ENCODE measurements at places on chromosomes 2 and 18.

DNA sequence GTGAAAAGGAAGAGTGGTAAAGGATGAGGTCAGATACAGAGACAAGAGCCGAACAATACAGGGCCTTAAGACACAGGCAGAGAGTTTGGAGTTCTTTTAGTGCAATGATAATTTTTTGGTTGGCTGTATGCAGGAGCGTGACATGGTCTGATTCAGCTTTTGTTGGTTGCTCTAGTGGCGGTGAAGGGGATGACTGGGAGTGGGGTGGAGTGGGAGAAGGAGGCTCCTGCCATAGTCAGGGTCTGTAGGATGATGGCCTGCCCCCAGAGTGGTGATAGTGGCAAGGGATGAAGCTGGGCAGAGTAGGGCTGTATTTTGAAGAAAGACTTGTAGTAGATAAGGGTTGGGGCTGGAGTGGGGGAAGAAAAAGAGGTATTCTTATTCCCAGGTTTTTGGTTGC is 306.6 kb upstream of the VWC2L start:
- DNase-seq: no peak

GRCh38 chr2:9979977-9980376 is 28.5 kb downstream of the GRHL1 start:
- DNase-seq: no peak

DNA sequence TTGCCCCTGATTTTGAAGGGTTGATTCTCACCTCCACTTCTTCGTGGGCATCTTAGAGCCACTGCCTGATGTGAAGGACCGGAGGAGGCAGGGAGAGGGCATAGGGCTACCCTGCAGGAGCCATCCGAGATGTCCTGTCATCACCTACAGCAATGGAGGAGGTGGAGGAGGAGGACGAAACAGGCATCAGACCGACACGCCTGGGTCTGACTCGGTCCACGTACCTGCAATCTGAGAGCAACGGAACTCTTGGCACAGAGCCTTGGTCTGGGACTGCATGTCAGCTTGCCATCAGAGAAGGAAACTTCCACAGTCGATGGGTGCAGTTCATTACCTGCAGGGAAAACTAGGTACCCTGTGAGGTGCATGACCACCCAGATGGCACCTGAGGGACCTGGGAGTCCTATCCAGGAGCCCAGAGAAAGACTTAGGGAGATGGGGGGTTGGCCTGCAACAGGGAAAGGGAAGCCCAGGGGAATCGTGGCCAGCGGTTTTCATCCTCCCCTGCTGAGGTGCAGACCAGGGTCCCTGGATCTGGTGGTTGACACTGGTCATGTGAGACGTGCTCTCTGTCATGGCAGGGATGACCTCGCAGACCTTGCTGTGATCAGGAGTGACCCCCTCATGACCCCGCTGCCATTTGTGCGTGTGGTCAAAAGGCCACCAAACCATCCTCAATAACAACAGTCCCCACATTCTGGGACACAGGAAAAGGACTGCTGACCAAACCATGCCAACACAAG is 190.8 kb downstream of the SEPTIN10 start:
- no peak for DNase-seq

GRCh38 chr2:174952607-174953006 is 52.6 kb downstream of the CHN1 start:
- no peak for DNase-seq

GRCh38 chr2:17822445-17823117 is 6.3 kb downstream of the MSGN1 start:
- DNase-seq: no peak

GRCh38 chr2:187468262-187468661 is 20.2 kb upstream of the CALCRL start:
- no peak for DNase-seq

DNA sequence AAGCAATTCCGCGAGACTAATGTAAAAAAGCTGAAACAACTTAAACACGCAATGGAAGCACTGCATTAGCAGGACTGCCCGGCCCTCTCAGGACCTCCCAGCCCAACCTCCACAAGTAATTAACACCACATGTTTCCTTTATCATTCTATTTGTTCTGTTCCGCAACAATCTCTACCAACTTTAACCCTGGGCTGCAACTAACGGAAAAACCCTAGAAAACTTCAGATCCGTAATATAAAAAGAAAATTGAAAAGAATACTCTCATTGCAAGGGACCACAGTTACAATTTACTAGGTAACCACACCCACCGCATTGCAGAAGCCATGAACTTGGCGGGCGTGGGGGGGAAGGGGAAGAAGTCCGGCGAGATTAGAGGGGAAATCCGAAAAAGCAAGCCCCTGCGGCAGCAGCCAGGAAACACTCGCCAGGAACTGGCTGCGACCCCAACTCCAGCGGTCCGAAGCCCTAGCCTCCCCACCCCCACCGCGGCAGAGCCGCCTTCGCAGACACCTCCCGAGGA is 1.2 kb downstream of the EPB41L3 start:
- DNase-seq: no peak

GRCh38 chr2:124145982-124146381 is 120.9 kb downstream of the CNTNAP5 start:
- no peak for DNase-seq

DNA sequence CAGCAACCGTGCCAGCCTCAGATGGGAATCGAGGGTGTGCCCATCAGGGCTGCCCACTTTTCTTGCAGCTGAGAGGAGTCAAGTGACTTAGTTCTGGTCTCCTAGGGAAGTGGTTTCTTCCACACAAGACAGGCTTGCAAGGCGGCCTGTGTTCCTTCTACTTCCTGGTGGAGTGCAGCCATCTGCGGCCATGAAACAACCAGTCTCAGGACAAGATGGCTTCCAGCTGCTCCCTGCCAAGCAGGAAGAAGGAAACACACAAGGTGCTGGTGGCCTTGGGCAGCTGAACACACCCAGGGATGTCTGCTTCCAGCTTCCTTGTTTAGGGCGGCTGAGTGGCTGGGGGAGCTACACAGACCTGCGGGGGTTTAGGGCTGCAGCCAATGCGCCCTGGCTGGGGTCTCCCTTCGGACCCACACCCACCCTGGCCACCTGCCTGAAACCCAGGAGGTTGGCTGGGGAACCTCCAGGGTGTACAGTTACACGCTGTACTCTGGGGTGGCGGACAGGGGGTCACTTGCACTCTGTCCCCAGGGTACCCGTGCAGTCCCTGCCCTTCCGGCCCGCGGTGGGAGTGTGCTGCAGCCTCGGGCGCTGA is 34.7 kb downstream of the PTPN18 start:
- no peak for DNase-seq

DNA sequence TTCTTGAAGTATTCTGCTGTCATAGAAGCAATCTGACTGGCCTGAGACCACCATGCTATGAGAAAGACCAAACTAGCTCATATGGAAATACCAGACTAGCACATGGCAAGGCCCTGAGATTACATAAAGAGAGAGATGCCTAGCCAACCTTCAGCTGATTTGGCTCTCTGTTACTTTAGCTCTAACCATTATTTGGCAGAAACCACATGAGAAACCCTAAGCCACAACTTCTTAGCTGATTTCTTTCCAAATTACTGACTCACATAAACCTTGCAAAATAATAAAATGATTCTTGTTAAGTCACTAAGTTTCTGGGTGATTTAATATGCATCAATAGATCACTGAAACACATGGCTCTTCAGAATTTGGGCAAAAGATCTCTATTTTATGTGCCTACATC is 295.0 kb upstream of the ZNF521 start:
- DNase-seq: no peak

- no peak for DNase-seq
Observed at GRCh38 chr2:6078414-6078813, 386.2 kb downstream of the SOX11 start.

DNA sequence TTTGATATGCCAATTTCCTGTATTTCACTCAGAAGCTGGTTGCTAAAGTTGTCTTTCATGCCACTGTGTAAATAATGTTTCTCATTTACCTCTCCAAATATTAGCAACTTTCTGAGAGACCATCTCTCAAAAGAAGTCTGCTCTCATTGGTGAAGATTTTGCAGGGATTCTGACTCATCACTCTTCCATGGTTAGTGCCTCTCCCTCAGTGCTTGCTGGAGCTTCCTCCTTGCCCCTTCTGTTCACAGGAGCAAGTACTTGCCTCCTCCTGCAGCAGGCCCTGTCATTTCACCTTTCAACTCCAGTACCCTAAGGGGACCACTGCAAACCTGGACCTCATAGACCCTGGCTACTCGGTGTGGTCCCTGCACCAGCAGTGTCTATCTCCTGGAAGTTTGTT is 168.8 kb downstream of the ZNF385B start:
- no peak for DNase-seq

DNA sequence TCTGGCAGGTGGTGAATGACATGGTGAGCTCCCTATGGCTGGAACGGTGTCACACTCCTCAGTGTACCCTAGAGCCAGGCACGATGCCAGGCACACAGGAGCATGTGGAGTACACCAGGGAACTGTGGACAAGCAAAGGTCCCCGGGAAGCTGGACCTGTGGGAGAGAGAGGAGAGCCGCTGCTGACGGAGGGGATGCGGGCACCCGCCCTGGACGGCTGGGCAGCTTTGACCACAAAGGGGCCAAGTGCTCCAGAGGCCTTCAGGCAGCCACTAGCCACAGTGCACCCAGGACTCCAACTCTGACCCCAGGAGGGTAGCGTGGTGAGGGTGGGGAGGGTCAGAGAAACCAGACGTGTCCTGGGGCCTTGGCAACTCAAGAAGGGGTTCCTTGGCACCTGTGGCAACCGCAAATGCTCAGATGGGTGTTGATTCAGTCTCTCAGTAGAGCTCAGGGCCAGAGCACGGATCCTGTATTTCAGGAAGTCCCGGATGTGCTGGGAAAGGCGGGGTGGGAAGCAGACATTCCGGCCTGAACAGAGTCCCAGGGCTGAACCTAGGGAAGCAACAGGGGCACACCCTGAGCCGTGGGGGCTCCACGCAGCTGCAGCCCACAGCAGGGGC is 2.3 kb upstream of the MAB21L4 start:
- no peak for DNase-seq

GRCh38 chr2:85796341-85797262 is 42.8 kb downstream of the ATOH8 start:
- no peak for DNase-seq

DNA sequence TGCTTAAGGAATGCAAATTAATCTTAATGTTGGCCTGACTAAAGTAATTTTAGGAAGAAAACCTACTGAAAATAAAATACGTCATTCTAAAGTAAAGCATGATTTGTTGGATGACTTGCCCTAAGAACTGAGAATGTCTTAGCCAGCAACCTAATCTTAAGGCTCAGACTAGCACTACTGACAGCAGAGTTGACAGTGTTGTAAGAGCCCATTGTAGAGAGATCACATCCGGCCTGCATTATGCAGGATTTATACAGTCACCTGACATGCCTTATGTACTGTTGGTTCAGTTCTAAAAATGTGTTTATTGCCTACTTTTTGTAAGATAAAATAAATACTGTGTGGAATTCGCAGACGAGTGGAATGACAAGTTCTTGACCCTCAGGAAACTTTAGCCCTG is 82.3 kb downstream of the TMEM185B start:
- DNase-seq: no peak

DNA sequence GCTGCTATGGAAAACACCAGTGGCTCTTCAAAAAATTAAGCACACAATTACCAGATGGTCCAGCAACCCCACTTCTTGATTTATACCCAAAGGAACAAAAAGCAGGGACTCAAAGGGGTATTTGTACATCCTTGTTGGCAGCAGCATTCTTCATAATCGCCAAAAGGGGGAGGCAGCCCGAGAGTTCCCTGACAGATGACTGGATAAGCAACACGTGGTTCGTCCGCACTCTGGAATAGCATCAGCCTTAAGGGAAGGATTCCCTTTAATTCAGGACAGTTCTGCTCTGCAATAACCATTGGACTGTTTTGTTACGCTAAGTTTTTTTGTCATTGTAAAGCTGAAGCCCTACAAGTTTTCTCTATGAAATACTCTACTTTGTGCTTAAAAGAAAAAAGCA is 76.7 kb upstream of the TWIST2 start:
- no peak for DNase-seq

GRCh38 chr2:165275932-165276331 is 36.7 kb downstream of the SCN2A start:
- DNase-seq: no peak

GRCh38 chr2:239438995-239439753 is 38.4 kb upstream of the HDAC4 start:
- DNase-seq: no peak

DNA sequence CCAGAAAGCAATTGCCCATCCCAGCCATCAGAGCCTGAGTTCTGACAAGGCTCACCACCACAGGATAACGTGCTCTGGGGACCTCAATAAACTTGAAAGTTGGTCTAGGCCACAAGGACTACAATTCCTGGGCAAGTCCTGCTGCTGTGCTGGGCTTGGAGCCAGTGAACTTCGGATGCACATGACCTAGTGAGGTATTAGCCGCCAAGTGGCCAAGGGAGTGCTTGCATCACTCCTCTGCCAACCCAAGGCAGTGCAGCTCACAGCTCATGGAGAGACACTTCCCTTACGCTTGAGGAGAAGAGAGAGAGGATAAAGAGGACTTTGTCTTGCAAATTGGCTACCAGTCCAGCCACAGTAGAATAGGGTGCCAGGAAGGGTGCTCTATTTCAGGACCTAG is 219.6 kb downstream of the MBD2 start:
- DNase-seq: no peak

- no peak for DNase-seq
Observed at GRCh38 chr2:163213661-163214081, 375.1 kb upstream of the KCNH7 start.

- no peak for DNase-seq
Observed at GRCh38 chr18:23225503-23225902, 90.2 kb downstream of the CABLES1 start.

- DNase-seq: no peak
Observed at GRCh38 chr2:83516503-83516902, 942.6 kb downstream of the SUCLG1 start.

DNA sequence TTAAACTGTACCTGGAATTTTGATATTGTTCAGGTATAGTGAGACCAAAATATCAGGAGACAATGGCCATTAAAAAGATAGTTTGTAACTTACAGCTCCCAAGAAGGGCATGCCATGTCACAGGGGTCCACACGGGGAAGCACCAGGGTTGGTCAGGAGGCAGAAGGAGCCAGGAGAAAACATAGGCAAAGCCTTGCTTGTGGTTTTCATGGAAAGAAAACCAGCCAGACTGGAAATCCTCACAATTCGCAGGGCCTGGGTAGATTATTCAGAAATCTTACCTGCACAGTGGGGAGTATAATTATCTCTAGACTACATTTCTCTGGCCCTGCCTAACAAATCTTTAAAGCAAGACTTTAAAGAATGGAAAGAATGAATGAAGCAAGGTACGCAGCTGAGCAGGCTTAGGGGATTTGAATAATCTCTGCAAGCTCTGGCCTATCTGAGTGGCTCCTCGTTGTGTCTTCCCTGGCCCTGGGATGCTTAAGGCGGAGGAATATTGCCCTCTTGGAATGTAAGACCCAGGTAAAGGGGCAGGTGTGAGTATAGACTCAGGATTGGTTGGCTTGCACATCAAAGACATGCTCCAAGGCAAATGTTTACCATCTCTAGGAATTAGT is 66.9 kb upstream of the CDC42EP3 start:
- no peak for DNase-seq

Data from SK-N-MC (cell line).